Activated T-helper 1 cell treated with anti-CD3 and anti-CD28 coated beads, Interleukin-2, amount 50 U/mL, for 16 hours (primary cell): ENCODE measurements at places on chromosomes 12 and 14.
A peak's percentile ranks its signal among the peaks of the same experiment; 100 is the strongest.

GRCh38 chr12:68327896-68328295, 4.3 kb downstream of the MDM1 start:
- no peak for DNase-seq

GRCh38 chr12:41769810-41770209, 374.9 kb downstream of the GXYLT1 start:
- no peak for DNase-seq

DNA sequence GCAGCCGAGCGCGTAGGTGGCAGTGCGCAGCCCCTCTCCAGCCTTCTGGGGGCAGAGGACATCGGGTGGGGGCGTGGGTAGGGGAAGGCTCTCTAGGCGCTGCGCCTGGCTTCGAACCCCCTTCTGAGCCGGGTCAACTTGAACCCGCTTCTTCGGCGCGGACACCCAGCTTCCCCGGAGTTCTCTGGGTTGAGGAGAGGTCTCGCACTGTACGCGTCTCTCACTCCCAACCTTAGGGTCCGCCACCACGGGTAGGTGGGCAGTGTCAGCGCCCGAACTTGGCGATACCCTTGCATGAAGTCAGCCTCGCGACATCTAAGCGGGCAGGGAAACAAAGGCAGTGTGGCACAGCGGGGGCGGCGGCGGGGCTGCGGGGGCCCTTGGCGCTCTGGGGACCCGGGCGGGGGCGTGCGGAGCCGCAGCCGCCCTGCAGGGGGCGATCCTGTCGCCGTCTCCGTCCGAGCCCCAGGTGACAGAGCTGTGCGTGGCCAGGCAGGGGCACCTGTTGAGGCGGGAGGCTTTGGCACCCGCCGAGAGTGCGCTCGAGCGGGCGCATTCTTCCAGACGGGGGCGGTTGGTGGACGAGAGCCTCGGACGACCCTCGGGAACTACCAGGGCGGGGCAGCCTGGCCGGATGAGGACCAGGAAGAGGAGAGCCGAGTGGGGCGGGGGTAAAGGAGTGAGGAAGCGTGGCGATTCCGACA, 1.1 kb downstream of the GALNT16 start:
- peak; percentile 19 for DNase-seq

- DNase-seq, result no peak
These were observed 15.7 kb downstream of the ADIPOR2 start for GRCh38 chr12:1706632-1706980.

GRCh38 chr12:98909746-98910145, 264.7 kb downstream of the APAF1 start:
- DNase-seq, result no peak

DNA sequence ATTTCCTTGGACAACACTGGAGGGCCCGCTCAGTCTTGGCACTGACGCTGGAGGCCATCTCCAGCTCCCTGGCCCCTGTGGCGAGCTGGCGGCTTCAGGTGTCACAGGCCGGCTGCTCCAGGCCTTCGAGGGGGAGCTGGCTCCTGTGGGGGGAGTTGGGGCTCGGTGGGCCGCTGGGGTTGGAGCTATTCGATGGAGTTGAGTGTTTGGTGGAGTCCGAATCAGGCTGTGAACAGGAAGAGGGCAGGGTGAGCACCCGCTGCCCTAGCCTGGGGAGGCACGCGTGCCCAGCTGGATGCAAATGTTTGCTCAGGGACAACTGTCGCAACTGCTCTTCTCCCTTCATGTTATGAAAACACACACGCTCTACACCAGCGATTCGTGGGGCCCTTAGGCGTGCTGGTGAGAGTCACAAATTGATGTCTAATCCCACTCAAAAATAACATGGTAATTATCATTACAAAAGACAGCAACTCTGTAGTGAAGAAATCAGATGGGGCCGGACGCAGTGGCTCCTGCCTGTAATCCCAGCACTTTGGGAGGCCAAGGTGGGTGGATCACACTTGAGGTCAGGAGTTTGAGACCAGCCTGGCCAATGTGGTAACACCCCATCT, 11.3 kb downstream of the AMN start:
- DNase-seq, result no peak

DNA sequence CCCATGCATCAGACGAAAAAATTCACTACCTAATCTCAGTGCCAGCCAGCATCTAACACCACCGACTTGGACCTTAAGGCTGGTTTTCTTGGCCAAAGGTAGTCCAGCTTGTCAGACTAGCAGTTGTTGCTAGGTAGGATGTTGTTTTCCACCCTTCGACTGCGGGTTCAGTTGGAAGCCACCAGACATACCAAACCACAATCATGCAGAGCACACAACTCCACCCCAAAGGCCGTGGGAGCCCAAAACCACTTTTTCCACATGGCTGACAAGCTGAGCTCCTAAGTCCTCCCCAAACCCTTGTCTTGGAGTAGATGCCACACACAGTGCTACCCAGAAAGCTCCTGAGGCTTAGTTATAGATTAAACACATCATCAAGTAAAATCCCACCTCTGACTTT, 46.8 kb downstream of the LRIG3 start:
- no peak for DNase-seq

DNA sequence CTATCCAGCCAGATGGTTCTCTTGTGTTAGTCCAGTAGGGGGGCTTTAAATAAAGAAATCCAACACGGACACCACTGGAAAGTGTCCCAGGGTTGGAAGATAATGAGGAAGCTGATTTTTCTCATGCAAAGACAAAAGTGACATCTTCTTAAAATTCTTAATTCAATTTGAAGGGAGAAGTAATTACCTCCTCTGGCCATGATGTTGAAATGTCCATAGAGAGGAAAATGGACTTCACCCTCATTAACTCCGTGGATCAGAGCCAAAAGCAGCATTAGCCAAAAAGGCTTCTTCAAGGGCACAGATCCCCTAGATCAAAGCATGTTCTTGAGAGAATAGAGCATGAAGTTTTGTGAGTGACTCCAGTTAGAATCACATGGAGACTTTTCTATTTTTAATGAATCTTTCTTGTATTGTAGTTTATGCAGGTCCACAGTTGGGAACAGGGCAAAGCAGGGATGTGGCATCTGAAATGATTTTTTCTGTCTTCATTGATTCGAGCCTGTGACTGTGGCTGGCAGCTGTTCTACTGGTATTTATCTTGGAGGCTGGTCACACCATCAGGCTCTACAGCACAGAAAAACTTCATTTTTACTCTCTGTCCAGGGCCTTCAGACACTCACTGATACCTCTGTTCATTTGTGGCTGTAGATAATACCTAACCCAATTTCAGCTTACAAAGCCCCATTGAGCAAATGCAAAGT, 1002.5 kb downstream of the AACS start:
- no peak for DNase-seq

DNA sequence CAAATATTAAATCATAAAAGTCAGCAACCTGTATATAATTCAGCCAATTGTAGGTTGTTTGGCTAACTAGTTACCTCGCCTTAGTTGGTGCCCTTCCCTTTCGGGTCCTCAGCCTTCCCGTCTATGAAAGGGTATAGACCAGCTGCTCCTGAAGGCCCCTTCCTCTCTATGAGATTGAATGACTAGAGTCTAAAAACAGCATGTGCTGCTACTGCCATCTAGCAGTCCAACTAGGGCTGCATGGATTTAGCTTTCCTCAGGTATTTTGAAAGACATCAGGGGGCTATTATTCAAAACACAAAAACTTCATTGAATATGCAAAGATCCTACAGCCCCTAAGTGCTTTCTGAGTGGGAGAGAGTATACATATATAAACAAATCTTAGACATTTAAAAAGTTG, 37.0 kb upstream of the TMEM263 start:
- DNase-seq, result no peak

GRCh38 chr12:73220951-73221350, 948.8 kb downstream of the TRHDE start:
- no peak for DNase-seq

DNA sequence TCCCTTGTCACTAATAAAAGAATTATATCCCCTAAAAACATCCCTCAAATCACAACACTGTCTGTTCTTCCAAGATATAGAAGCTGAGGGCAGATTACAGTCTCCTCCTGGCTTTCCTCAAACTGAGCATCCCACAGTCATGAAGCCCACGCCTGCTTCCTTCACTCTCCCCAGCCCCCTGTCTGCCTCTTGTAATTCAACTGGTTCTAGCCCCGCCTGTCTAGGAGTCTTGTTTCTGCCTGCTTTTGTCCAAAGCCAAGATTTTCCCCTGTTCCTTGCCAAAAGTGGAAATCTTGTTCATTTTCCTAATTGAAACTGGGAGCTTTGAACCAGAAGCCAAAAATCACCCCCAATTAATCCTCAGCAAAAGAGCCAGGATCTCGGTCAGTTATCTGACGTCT, 35.9 kb upstream of the PWP1 start:
- no peak for DNase-seq

DNA sequence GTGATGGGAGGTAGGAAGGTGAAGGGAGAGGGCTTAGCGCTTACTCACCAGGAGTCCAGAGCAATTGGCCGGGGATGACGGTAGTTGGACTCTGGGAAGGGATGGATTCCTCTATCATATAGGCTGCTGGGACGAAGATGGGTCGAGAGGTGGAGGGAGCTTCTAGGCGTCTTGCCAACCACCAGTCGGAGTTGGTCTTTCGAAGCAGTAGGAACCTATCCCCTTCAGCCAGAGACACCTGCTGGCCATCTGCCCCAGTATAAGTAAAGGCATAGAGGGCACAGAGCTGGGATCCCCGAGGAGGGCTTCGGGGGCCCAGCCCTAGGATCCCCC, 657 bp downstream of the ARHGAP9 start:
- no peak for DNase-seq

DNA sequence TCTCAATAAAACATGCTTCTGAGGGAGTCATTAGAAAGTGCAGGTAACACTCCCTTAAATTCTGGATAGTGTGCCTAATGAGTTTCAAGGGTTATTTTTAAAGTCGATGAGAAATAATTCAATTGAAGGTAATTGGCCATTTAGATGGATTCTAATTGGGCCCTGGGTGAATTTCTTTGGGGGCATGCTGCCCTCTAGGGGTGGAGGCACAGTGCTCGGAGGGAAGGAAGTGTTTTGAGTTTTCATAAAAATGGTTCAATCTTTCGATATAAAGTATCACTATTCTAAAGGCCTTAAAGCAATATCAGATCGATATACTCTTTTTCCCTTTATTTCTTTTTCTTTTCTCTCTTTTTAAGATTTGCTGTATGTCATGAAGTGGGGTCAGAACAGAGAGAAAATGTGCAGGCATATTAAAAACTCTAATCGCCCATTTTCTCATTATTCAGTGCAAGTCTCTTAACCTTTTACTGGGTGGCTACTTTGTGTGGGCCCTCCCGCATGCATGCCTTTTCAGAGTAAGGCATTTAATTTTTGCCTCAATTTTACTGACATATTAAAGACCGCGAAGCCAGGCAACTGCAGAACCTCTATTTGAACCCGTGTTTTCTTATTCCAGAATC, 25.5 kb downstream of the NKX2-8 start:
- no peak for DNase-seq

DNA sequence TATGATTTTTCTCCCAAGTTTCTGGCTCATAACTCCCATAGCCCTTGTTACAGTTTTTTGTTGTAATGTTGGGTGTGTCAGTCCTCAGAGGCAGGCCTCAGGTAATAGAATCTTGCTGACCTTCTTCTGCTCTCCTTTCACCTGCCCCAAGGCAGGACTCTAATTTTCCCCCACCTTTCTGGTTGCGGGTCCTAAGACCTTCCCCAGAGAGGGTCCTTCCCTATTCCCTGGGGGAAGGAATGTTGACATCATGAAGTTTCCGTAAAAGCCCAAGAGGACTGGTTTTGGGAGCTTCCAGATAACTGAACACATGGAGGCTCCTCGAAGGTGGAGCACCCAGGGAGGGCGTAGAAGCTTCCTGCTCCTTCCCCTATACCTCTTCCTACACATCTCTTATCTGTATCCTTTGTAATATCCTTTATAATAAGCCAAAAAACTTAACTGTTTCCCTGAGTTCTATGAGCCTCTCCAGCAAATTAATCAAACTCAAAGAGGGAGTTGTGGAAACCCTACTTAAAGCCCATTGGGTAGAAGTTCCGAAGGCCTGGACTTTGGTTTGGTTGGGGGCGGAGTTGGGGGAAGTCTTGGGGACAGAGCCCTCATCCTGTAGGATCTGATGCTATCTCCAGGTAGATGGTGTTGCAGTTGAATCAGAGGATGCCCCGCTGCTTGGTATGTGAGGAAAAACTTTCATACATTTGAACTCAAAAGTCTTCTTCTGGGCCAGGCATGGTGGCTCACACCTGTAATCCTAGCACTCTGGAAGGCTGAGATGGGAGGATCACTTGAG, 9.0 kb upstream of the TMED10 start:
- no peak for DNase-seq

GRCh38 chr14:37047996-37048395, 124.4 kb downstream of the SLC25A21 start:
- DNase-seq, result no peak

GRCh38 chr14:35333797-35334743, 41.9 kb downstream of the PSMA6 start:
- no peak for DNase-seq

GRCh38 chr12:31325524-31325875, 450 bp downstream of the SINHCAF start:
- no peak for DNase-seq

DNA sequence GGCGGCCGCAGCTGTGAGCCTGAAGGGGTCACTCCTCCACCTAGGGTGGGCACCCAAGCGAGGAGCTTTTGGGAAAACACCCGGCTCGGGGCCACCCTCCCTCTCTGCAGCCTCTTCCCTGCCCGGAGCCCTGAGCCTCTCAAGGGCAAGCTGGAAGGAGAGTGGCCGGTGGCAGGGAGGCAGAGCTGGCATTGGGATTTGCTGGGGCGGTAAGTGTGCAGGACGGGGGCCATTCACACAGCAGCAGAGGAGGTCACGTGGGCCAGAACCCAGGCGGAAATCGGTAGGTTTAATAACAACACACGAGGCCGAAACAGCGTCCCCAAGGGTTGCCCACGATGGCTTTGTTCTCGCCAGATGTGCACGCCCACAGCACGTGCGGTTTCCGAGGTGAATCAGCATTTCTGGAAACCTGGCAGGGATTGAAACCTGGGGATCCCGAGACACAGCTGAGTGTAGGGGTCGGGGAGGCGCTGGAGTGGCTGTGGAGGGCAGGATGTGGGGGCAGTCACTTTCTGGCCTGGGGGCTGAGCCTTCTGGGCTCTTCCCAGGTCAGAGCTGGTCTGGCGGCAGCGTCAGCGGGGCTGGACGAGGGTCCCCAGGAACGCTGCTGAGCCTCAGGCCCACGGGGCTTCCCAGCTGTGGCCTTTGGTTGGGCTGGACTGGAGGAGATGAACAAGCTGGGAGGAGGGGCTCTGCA, 23.5 kb downstream of the NOC4L start:
- no peak for DNase-seq

GRCh38 chr12:13941258-13942249, 39.8 kb downstream of the GRIN2B start:
- DNase-seq, result no peak

DNA sequence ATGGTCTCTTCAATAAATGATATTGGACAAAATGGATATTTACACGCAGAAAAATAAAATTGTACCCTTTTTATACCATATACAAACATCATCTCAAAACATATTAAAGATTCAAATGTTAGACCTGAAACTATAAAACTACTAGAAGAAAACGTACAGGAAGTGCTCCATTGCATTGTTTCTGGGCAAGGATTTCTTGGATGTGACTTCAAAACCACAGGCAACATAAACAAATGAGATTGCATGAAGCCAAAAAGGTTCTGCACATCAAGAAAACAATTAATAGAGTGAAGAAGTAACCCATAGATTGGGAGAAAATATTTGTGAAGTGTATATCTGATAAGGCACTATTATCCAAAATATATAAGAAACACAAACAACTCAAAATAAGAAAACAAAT, 812.4 kb downstream of the NRXN3 start:
- no peak for DNase-seq

- DNase-seq, result no peak
These were observed 240.9 kb upstream of the PDE3A start for GRCh38 chr12:20127413-20127812.
